Small intestine (tissue), 16 donors: ENCODE measurements at places on chromosomes 7 and 10. TPM values are rescaled to one million over a fixed set of nuclear protein-coding genes. Genes with fewer than 3 reads are reported as not detected.

Gene RAB19
- 1.6 TPM for polyA plus RNA-seq

GRCh38 chr7:132080967-132081668 is 495.2 kb downstream of the PLXNA4 start:
- no peaks in the 10 kb centered on the region for H3K4me1 ChIP-seq
- DNase-seq: peak; percentile 44
- peaks cover 3% of the 10 kb centered on the region for H3K27me3 ChIP-seq
- no peaks in the 10 kb centered on the region for H3K36me3 ChIP-seq
- H3K27ac ChIP-seq: no peak overlapping the region

GRCh38 chr7:112510001-112510742 is 29.4 kb downstream of the LSMEM1 start:
- no peak overlapping the region for H3K27ac ChIP-seq
- H3K36me3 ChIP-seq: no peaks in the 10 kb centered on the region
- no peaks in the 10 kb centered on the region for H3K4me1 ChIP-seq
- H3K4me3 ChIP-seq: no peak overlapping the region

- H3K4me3 ChIP-seq: peak overlapping the region; percentile 18
- no peak overlapping the region for H3K27ac ChIP-seq
- H3K4me1 ChIP-seq: peaks cover 2% of the 10 kb centered on the region
- no peaks in the 10 kb centered on the region for H3K36me3 ChIP-seq
- peak; percentile 46 for DNase-seq
- H3K27me3 ChIP-seq: peaks cover 47% of the 10 kb centered on the region
Observed at GRCh38 chr7:128104108-128104742, 73.0 kb upstream of the LRRC4 start.

DNA sequence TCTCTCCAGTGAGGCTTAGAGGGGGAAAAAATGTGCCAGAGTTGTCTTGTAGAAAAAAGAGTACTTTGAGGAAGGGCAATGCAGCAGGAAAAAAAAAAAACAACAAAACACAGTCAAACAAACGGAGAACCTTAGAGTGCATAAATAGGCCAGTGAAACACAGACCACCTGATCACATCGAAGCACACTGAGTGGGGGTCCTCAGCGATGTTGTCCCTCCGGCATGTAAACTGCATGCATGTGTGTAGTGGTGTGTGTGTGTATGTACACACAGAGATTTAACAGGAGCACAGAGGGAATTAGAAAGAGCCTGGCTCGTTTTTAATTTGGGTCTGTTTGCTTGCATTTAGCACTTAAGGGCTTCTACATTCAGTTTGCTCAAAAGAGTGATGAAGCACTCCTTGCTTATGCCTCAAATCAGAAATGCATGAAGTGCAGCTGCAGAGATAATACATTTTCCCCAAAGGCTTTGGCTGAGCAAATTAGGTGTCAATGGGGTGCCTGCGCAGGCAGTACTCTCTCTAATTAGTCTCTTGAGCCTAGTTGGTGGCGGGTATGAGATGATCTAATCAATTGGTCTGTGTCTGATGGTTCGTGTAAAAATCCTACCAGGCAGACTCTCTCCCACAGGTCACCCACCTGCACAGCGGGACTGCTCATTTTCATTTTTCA is 62.7 kb upstream of the FZD1 start:
- no peak for DNase-seq
- H3K36me3 ChIP-seq: no peaks in the 10 kb centered on the region
- H3K27me3 ChIP-seq: no peaks in the 10 kb centered on the region
- no peak overlapping the region for H3K4me3 ChIP-seq
- no peaks in the 10 kb centered on the region for H3K4me1 ChIP-seq
